ENCODE measurements at places on chromosomes 13 and 19.

DNA sequence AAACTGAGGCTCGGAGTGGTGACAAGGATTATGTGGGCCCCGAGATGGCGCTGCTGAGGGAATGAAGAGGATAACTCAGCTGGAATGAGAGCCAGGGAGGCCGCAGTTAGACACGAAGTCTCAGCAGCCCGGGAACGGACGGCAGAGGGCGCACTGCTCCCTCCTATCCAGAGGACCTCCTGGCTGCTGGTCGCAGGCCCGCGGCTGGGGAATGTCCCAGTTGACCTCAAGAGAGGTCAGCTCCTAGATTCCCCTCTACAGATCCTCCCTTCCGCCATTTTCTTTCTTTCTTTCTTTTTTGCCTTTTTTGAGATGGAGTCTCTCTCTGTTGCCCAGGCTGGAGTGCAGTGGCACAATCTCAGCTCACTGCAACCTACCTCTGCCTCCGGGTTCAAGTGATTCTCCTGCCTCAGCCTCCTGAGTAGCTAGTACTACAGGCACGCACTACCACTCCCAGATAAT is 24.1 kb upstream of the ASPDH start:
- DNase-seq = no peak

DNA sequence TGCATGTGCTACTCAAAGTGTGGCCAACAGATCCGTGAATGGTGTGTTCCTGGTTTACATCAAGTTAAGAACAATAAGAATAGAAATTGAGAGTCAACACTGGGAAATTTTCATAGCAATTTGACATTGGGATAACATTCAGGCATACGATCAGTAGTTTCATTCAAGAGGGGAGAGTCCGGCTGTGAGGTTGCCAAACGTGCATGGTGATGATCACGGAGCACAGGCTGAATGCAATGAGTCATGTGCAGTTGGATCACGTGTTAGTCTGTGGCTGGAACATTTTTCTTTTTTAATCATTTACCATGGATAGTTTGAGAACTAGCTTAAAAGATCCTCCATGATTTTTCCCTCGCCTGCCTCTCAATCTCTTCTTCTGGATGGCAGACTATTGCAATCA is 2.5 kb upstream of the DCT start:
- no peak for DNase-seq

DNA sequence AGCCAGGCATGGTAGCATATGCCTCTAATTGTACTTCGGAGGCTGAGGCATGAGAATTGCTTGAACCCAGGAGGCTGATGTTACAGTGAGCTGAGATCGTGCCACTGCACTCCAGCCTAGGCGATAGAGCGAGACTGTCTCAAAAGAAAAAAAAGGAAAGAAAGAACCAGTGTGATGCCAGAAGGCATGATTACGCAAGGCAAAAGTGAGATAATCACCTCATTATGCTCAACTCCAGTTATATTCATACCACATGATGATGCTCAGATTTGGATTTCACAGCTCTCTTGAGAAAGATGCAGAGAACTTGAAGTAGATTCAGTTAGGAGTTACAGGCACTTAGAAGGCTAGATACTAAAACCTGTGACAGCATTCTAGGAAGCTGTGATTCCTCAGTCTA is 21.8 kb downstream of the RCBTB1 start:
- no peak for DNase-seq

GRCh38 chr19:9881720-9882119 is 46.6 kb downstream of the PIN1 start:
- DNase-seq = no peak

- DNase-seq = no peak
These were observed 13.6 kb downstream of the CCDC122 start for GRCh38 chr13:43865892-43866291.

DNA sequence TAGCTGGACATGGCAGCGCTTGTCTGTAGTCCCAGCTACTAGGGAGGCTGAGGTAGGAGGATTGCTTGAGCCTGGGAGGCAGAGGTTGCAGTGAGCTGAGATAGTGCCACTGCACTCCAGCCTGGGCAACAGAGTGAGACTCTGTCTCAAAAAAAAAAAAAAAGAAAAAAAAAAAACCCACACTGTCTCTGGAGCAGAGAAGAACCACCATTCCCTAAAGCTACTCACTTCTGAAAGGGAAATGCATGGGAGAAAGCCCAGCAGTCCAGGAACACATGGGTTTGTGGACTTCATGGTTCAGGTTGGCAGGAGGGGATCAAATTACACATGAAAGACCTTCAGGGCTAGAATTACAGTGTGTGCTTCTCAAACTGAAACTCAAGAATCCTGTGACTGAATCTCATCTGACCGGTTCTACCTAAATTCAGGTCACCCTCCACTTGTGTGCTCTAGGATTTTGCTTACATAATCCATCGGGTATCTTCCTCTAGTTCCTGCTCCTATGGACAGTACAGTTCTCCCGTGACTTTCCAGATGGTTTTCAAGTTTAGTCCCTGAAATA is 30.2 kb upstream of the CPB2 start:
- DNase-seq = no peak

DNA sequence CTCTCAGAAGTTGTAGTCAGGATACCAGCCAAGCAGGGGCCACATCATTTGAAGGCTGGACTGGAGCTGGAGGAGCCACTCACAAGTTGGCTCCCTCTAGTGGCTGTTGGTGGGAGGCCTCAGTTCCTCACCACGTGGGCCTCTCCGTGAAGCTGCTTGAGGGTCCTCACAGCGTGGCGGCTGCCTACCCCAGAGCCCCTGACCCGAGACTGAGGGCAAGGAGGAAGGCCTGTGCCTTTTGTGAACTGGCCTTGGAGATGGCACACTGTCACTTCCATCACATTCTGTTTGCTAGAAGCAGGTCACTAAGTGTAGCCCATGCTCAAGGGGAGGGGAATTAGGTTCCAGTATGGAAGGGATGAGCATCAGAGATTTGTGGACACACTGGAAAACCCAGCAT is 14.6 kb downstream of the GNA11 start:
- DNase-seq = peak; percentile 48

- no peak for DNase-seq
These were observed 28.5 kb downstream of the GSX1 start for GRCh38 chr13:27820524-27821482.

- DNase-seq = no peak
These were observed 1.6 kb upstream of the ANGPTL6 start for GRCh38 chr19:10104130-10104513.

DNA sequence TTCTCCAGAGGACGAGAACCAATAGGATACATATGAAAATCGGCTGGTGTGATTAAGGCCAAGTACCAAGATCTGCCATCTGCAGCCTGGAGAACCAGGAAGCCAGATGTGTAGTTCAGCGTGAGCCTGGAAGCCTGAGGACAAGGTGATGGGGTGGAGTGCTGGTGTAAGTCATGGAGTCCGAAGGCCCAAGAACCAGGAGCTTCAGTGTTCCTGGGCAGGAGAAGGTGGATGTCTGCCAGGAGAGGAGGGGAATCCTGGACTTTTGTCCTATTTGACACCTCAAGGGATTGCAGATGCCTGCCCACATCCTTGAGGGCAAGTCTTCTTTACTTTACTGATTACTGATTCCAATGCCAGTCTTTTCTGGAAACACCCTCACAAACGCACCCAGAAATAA is 71.5 kb downstream of the SPATA13 start:
- no peak for DNase-seq

GRCh38 chr13:20369886-20370361 is 137.8 kb upstream of the GJB6 start:
- no peak for DNase-seq

- no peak for DNase-seq
These were observed 23.0 kb downstream of the NFIX start for GRCh38 chr19:13018035-13018914.

- no peak for DNase-seq
These were observed 146.8 kb downstream of the FOXO1 start for GRCh38 chr13:40519637-40520036.

DNA sequence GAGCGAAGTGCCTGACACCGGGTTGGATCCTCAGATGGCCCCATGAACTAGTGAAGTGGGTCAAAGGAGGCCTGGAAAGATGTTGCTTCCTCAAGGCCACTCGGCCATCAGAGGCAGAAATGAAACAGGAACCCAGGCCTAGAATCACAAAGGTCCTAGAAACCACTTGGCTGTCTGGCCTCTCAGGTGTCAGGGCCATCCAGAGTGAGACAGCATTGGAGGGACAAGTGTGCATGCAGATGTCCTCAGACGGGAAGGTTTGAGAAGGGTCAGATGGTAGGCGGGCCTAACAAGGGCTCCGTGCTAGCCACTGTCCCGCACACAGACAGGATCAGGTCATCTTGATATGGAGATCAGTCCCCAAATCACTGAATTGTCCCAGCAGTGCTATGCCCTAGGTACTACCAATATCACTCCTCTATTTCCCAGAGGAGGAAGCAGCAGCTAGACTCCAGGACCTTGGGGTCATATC is 14.3 kb downstream of the CCDC97 start:
- DNase-seq = no peak

GRCh38 chr13:113650275-113650674 is 7.7 kb downstream of the ATP4B start:
- no peak for DNase-seq

DNA sequence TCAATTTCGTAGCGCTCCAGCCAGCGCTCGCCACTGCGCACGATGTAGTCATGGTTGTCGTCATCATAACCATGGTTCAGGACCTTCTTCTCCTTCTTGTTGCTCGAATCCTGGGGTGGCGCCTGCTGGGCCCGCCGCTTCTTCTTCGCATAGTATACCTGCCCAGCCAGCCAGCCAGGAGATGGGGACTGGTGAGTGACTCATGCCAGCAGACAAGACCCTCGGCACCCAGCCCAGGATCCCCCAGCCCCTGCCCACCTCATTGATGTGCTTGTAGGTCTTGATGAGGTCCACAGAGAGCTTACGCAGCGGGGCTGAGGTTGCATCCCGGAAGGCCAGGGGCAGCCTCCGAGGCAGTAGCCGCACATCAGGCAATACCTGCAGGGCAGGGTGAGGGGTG is 3.6 kb downstream of the DYRK1B start:
- DNase-seq = no peak

DNA sequence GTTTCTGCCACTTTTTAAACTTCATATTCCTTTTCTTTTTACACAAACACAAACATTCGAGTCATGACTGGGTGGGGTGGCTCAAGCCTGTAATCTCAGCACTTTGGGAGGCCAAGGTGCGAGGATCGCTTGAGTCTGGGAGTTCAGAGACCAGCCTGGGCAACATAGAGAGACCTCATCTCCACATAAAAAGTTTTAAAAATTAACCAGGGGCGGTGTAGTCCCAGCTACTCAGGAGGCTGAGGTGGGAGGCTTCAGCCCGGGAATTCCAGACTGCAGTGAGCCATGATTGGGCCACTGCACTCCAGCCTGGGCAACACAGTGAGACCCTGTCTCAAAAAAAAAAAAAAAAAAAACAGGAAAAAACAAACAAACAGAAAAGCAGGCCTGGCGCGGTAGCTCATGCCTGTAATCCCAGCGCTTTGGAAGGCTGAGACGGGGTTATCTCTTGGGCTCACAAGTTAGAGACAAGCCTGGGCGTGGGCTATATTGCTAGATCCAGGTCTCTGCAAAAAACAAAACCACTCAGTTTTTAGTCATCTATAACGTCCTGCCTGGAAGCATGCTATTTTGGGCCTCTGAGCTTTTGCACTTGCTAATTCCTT is 583 bp upstream of the BAX start:
- DNase-seq = no peak

- DNase-seq = no peak
These were observed 245.8 kb downstream of the LIG4 start for GRCh38 chr13:107969546-107969945.

DNA sequence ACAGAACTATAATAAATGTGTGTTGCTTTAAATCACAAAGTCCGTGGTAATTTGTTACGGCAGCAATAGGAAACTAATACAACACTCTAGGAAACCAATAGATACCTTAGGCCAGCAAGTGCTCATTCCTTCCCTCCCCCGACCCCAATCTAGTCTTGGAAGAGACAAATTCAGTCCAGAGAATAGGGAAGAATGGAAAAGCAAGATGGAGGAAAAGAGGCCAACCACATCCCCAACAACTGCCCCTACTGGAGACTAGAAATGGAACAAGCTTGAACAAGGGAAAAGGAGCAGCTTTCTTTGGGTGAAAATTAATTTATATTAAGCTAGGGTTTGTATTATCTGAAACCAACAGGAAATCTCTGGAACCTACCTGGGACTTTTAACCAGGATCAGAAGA is 54.4 kb downstream of the DIAPH3 start:
- DNase-seq = no peak

- no peak for DNase-seq
These were observed 236.0 kb downstream of the SLITRK5 start for GRCh38 chr13:87907202-87907601.

DNA sequence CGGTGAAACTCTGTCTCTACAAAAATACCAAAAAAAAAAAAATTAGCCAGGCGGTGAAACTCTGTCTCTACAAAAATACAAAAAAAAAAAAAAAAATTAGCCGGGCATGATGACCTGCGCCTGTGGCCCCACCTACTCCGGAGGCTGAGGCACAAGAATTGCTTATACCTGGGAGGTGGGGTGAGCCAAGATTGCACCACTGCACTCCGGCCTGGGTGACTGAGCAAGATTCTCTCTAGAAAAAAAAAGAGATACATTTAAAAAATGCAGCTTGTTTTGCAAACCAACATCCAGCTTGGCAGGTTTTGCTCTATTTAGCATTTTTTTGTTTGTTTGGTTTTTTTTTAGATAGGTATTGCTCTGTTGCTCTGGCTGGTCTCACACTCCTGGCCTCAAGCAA is 6.7 kb upstream of the PGPEP1 start:
- DNase-seq = no peak

DNA sequence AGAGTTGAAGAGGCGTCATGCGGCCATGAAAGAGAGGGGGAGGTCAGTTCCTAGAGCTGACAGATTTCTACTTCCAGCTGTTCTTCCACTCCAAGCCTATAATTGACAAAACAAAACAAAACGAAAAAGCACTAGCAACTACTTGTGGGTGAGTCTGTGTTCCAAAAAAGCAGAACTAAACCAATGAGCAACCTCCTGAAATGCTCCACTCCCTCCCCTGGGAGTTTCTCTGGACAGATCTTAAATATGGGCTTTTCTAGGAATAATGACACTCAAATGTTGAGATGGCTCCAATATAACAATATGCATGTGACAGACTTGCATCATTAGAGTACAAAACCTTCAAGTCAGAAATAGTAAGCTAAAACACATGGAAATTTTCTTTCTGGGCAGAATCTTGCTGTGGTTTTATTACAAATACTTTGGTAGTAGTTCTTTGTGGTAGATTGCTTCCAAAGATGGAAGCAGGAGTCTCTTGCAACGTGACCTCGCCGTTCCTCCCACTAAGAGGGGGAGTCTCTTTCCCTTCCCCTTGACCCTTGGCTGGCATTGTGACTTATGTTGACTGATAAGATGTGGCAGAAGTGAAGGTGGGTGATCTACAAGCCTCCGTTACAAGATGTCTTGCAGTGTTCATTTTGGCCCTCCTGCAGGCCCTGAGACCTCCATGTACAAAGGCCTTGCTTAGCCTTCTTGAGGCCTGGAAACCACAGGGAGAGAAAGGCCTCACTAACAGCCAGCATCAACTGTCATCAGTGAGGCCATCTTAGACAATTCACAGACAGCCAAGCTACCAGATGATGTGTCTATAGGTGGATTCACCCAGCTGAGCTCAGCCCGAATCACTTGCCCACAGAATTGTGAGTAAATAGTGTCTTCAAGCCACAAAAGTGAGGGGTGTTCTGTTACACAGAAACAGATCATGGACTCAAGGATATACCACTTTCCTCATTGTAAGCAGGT is 173.1 kb upstream of the RFC3 start:
- no peak for DNase-seq

Measured in SW 1271 (cell line).